ENCODE measurements at places on chromosomes 7 and 10.

DNA sequence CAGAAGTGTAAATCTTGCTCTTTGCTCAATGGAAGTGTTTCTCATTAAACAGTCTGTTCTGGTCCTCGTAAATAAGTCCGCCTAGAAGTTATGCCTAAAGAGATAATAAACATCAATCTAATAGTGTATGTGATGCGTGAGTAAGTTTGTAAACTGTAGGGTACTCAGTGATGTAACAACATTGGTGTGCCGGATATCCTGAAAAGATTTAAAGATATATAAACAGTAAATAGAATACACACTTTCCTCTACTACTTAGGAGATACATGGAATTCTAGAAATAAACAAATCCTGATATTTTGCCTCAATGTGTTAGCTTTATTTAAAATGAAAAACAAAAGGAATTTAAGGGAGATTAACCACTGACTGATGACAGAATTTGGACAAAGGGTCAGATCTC is 123.5 kb downstream of the AHR start:
- DNase-seq: no peak

DNA sequence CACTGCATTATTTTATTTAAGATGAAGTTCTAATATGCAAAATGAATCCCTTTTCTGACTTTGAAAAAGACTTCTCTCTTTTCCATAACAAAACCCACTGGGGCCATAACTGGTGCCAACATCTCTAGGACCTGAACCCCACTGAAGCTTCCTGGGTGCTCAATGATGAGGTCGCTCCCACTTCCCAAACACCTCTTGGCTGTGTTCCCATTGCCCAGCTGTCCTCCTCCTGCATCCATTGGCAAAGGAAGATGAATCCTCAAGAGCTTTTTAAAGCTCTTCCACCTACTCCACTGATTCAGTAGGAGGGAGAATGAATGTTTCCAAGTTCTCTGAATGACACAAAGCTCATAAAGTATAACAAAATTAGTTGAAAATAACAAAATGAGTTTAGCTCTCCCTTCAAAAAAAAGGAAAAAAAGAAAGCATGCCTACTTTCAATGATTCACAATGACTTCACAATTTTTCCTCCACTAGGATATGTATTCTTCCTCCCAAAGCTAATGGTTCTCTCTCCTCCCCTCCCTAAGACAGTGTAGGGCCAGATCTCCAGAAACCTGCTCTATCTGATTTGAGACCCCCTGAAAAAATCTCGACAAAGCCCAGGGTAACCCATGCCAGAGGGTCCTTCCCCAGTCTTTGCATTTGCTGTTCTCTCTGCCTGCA is 64.8 kb downstream of the SORBS1 start:
- no peak for DNase-seq

GRCh38 chr10:123488436-123488835 is 177.7 kb upstream of the GPR26 start:
- no peak for DNase-seq

DNA sequence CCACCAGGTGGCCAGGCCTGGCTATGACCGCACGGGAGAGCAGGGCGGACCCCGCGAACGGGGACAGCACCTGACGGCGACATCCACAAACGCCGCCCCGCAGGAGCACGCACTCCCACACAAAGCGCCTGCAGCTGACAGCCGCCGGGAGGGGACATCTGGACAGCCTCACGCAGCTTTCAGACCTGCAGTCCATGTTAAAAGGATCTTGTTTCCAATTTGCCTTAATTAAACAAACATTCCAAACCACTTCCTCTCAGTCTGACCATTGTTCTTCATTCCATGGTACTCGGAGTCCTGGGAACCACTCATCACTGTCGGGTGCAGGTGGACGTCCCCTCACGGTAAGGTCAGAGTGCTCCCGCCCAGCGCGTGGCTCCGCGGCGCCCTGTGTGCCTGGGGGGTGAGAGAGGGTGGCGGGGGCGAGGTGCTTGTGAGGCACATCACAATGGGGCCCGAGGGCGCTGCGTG is 5.9 kb upstream of the GPER1 start:
- DNase-seq: no peak

DNA sequence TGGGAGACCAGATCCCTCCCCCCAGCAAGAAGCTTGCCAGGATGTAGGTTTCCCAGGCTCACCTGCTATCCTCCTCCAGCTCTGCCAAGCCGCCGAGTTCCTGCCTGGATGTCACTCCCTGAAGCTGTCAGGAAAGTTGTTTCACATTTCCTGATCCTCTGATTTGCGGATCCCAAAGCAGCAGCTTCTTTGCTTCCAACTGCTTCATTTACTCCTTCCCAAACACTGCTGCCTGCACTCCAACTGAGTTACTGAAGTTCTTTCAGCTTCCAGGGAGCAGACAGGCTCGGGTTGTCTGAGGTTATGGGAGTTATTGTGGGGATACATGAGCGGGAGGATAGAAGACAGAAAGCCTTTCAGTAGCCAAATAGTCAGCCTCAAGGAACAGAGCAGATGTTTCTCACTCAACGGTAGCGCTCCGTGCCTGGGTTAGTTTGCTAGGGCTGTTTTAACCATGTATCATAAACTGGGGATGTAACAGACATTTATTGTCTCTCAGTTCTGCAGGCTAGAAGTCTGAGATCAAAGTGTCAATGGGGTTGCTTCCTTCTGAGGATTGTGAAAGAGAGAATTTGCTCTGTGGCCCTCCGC is 516.0 kb downstream of the REEP3 start:
- DNase-seq: peak; percentile 66
